ENCODE measurements at places on chromosomes 16 and 17.
A peak's percentile ranks its signal among the peaks of the same experiment; 100 is the strongest.

GRCh38 chr17:50087246-50087911 is 7.8 kb upstream of the PDK2 start:
- peak; percentile 67 for DNase-seq

- DNase-seq = no peak
These were observed 14.0 kb upstream of the STAC2 start for GRCh38 chr17:39239640-39240314.

DNA sequence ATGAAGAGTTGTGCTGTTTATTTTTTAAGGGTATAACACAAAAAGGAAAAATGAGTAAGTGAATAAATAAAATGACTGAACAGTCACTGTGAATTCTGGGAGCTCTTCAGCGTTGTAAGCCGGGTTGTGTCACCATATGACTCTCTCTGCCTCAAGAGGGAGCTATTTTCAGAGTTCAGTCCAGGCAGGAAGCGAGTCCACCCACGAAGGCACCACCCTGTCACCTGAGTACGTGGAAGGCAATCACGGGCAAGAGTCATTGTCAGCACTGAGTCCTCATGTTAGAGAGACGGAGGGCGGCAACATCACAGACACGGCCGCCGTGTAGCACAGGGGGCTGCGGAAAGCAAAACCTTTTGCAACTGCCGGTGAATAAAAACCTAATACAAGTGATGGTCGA is 227.6 kb downstream of the UTP18 start:
- DNase-seq = no peak

DNA sequence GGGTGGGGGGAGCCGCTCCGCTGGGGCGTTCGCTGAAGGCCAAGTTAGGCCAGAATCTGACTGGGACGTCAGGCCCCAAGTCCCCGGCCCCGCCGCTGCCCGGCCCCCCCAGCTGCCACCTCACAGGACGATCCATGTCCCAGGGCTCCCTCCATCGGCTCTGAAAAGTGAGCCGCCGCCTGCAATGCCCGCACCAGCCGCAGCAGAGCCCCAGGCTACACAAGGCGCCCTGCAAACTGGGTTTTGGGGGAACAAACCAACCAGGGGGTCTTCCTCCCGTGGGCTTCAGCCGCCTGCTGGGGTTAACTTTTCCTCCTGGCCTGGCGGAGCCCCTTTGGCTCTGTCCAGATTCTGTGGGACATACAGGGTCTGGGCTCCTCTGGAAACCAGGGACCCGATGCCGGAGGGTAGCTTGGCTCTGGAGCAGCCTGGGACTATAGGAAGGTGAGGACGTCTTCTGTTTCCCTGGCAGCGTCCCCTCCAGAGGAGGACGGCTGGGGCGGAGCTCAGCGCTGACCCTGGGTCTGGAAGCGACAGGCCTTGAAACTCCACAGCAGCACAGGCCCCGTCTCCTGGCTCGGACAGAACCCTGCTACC is 835 bp downstream of the NME4 start:
- DNase-seq = peak; percentile 74

DNA sequence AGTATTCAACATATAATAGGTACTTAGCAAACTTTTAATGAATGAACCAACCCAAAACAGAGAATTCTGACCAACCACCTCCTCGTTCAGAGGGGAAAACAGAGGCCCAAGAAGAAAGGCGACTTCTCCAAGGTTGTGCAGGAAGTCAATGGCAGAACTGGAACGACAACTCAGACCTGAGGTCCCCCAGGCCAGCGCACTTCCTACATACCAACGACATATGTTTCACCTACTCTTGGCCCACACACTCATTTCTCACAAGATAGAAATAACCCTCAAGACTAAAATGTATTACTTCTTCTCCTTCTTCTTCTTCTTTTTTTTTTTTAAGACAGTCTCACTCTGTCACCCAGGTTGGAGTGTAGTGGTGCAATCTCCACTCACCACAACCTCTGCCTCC is 14.4 kb downstream of the CHCT1 start:
- DNase-seq = no peak

GRCh38 chr17:2462481-2462880 is 49.2 kb downstream of the METTL16 start:
- no peak for DNase-seq

DNA sequence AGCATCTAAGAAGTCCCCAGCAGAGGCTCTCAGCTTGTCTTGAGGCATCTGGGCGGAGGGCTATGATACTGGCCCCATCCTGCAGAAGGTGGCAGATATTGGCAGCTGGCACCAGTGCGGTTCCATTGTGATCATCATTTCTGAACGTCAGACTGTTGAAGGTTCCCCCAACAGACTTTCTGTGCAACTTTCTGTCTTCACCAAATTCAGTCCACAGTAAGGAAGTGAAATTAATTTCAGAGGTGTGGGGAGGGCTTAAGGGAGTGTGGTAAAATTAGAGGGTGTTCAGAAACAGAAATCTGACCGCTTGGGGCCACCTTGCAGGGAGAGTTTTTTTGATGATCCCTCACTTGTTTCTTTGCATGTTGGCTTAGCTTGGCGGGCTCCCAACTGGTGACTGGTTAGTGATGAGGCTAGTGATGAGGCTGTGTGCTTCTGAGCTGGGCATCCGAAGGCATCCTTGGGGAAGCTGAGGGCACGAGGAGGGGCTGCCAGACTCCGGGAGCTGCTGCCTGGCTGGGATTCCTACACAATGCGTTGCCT is at the start of gene CIITA:
CIITA (plus strand) TSS at position 404 of the 543 bp plus-strand sequence; CDS start at position 533, 129 bp downstream.
- peak; percentile 87 for DNase-seq

DNA sequence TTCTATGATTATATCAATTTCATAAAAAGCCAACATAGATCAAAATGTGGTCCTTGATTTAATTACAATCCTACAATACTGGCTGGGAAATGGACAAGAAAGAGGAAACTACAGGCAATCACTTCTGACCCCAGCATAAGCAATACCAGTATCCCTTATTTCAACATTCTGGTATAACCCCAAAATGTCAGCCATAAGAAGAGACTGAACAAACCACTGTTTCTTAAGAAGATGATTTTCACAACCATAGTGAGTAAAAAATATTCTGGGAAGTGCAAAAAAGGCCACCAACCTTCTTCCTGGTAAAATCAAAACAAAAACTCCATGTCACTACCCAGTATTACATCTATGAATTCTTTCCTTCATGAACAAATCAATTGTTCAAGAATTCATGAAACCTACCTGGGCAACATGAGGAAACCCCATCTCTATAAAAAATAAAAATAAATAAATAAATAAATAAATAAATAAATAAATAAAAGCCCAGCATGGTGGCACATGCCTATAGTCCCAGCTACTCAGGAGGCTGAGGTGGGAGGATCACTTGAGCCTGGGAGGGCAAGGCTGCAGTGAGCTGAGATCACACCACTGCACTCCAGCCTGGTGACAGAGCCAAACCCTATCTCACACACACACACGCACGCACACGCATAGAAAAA is 7.5 kb downstream of the N4BP1 start:
- no peak for DNase-seq

DNA sequence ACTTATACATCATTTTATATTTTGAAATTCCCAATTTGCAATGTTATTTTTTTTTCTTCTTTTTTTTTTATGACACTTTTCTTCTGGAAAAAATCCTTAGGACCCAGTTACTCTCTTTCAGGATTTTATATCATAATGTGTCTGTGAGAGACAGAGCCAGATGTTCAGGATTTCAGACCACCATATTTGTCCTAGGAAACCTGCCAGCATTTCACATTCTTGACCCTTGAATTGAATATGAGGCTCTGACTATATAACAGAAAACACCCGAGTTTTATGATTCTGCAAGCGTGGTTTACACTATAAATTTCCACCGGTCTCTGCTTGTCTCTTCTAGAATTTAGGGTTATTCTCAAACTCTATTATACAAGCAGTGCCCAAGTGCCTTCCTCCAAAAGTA is 621.0 kb downstream of the WWOX start:
- no peak for DNase-seq

DNA sequence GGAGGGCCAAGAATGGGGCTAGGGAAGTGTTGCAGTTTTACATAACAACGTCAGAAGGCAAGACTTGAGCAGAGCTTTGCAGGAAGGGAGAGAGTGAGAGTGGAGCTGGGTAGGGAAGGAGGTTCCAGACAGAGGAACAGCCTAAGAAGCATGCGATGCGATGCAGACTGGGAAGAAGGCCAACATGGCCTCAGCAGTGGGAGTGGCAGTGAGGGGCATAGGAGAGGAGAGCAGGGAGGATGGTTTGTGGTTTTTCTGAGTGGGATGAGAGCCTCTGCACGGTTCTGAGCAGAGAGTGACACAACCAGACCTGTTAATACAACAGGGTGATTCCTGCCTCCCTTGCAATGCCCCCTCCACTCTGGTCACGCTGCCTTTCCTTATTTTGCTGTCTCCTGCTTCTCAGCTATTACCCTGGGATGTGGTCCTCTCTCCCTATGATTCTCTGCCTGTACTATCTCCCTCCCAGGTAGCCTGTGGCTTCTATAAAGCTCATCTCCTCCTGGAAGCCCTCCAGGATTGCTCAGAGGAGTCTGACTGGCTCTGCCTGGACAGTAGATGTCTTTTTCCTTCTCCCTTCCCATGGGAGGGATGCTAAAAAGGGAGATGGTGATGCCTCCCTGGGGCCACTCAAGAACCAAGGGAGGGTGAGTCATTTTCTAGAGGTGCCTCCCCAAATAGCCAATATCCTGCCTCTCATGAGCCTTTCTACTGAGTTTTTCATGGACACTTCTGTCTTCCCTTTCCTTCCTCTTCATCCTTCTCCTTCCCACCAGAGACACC is 38.7 kb upstream of the NGFR start:
- peak; percentile 96 for DNase-seq

GRCh38 chr17:68310152-68310551 is 18.9 kb downstream of the ARSG start:
- no peak for DNase-seq

DNA sequence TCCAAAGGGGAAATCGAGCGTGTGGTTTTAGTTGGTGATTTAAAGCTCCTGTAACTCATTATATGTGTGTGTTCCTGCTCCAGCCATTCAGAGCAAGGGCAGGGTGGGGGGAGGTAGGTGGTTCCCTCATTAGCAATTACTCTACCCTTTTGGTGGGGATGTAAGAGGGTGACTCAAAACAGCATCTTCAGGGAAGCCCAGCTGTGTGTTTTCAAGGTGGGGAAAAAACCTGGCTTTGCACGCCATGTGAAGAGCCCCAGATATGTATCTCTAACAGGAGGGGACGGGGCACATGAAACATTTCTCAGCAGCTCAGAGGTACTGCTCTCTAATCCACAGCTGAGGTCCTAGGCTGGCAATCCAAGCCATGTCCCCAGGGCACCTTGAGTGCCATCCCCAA is 241.3 kb upstream of the ZFHX3 start:
- peak; percentile 41 for DNase-seq

GRCh38 chr17:9179602-9180001 is 158.3 kb downstream of the NTN1 start:
- no peak for DNase-seq

DNA sequence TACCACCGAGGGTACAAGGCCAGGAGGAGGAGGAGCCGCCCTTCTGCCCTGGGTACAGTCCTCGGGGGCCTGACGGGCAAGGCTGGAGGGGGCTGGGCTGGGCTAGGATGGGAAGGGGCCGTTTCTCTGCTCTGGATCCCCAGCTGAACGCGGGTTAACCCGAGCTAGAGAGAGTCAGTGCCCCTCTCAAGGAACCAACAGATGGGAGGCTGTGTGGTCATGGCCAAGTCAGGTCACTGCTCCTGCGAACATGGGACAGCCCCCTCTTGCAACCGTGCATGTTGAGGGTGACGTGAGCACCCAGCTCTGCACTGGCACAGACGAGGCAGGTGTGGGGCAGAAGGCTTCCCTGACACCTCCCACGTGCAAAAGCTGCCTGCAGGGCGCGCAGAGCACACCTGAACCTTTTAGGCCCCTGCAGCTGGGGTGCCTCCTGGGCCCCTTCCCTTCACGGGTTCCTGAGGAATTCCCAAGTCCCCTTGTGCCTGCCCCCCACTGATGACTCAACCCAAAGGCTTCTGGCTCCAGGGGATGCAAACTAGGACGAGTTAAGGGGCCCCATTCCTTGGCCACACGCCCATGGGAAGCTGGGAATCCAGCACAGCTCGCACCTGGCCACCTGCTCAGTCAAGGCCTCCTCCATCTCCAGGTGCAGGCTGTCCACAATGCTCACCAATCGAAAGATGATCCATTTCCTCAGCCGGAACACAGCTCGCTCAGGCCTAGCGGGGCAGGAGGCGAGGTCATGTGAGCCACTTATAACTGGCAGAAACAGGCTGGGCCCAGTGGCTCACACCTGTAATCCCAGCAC is 6.3 kb downstream of the MYBBP1A start:
- DNase-seq = peak; percentile 27

DNA sequence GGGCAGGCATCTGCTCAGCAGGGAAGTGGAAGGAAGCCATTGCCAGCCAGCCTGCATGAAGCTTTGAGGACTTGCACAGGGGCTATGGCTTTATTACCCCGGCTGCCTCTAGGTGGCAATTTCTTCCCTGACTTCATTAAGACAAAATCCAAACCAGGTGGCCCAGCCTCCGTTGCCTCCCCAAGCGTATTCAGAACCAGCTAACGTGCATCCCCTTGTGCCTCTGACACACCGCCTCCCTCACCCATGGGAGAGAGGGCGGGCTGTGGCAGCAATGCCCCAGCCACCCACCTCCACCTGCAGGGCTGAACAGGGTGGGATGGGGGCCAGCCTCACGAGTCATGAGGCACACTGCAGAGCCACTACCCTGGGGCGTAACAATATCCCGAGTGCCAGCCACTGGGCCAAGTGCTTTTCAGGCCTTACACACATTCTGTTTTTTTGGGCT is 6.8 kb downstream of the KIFC3 start:
- DNase-seq = peak; percentile 51

- DNase-seq = no peak
These were observed 7.3 kb downstream of the C16orf54 start for GRCh38 chr16:29738514-29738913.

DNA sequence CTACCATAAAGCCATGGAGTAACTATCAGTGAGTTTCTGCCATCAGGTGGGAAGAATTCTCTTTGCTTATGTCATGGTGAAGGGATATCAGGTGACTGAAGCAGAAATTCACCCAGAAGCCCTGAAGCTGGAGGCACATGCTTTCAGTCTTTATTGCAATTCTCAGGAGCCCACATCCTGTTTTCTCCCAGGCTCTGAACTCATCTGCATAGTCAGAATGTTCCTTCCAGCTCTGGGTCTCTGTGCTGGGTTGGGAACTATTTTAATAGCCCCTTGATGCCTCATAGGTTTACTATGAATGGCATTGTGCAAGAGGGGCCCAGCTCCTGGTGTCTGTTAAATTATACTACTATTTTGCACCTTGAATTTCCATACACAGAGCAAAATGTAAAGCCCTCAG is 198.4 kb upstream of the SOX9 start:
- peak; percentile 87 for DNase-seq

GRCh38 chr16:20799599-20799998 is 6.7 kb downstream of the ERI2 start:
- peak; percentile 22 for DNase-seq

DNA sequence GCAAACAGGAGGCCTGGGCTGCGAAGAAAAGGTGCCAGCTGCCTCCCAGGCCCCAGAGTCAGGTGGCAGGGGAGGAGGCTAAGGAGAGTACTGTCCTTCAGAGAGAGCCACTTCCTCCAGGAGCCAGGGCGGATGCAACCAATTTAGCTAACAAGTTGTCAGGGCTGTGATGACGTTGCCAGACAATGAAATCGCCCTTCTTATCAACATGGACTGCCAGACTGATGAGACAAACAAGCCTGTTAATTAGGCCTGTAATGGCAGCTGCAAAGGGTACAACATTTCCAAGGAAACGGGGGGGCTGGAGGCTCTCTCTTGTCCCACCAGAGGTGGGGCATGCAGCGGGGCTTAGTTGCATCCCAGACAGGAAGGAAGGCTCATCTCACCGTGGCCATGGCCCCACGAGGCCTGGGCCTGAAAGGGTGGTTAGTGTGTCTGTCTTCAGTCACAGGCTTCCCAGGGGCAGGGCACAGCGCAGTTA is 111.8 kb downstream of the SDK2 start:
- no peak for DNase-seq

Data from fibroblast of upper back skin (primary cell).